ENCODE measurements at places on chromosomes 13 and 19. TPM values are rescaled to one million over a fixed set of nuclear protein-coding genes. Genes with fewer than 3 reads are reported as not detected.

GRCh38 chr13:51674276-51674675 lies 90.0 kb downstream of the WDFY2 start:
- no peak for DNase-seq

The MIR17HG gene
- 5.2 TPM for total RNA-seq

- no peak for DNase-seq
Observed at GRCh38 chr13:70527599-70527998, 419.3 kb upstream of the KLHL1 start.

GRCh38 chr13:80668452-80668851 lies 327.5 kb upstream of the SPRY2 start:
- DNase-seq: no peak

The OR7C1 gene
- total RNA-seq: not detected

Measured in psoas muscle (tissue), 8 donors.